Memory B cell (primary cell): ENCODE measurements at places on chromosomes 16 and 17.

DNA sequence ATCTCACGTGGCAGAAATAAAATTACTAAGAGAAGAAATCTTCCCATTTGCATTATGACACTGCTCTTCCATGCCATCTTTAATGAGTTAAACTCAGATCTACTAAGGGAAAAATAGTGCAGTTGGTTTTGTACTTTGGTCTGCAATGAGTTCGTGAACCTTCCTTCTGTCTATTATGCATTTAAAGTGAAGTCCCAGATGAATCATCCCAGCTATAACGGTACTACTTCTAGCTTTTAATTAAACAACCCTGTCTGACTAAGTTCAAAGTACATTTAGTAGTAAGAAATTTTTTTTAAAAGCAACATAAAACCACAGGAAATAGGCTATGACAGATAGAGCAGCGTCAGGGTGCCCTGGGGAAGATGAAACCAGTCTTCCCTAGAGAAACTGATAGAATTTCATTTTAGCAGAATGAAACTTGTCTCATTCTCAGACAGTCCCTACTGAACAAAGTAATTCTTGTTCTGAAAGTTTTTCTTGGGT is 1.8 kb downstream of the TMIGD1 start:
- no peaks in the 10 kb centered on the region for H3K36me3 ChIP-seq
- no peak overlapping the region for H3K27ac ChIP-seq
- DNase-seq, result no peak
- peaks cover 13% of the 10 kb centered on the region for H3K27me3 ChIP-seq
- peaks cover 10% of the 10 kb centered on the region for H3K4me1 ChIP-seq

- DNase-seq, result no peak
- no peaks in the 10 kb centered on the region for H3K36me3 ChIP-seq
- H3K27ac ChIP-seq, result no peak overlapping the region
Observed at GRCh38 chr16:66364117-66364958, 2.2 kb upstream of the CDH5 start.

- no peak for DNase-seq
- peak overlapping the region; percentile 97 for H3K4me3 ChIP-seq
- no peaks in the 10 kb centered on the region for H3K27me3 ChIP-seq
Observed at GRCh38 chr16:23452221-23452571, 793 bp downstream of the COG7 start.

- no peak overlapping the region for H3K27ac ChIP-seq
- no peaks in the 10 kb centered on the region for H3K36me3 ChIP-seq
- no peaks in the 10 kb centered on the region for H3K27me3 ChIP-seq
- H3K4me3 ChIP-seq, result no peak overlapping the region
Observed at GRCh38 chr16:52562770-52563169, 15.8 kb upstream of the TOX3 start.

GRCh38 chr16:56506941-56507340 is 12.9 kb downstream of the BBS2 start:
- H3K4me3 ChIP-seq, result no peak overlapping the region
- H3K27ac ChIP-seq, result no peak overlapping the region
- H3K4me1 ChIP-seq, result no peaks in the 10 kb centered on the region
- DNase-seq, result no peak
- H3K27me3 ChIP-seq, result no peaks in the 10 kb centered on the region

- peaks cover 7% of the 10 kb centered on the region for H3K36me3 ChIP-seq
- DNase-seq, result peak; percentile 79
- peak overlapping the region; percentile 41 for H3K27ac ChIP-seq
- H3K4me1 ChIP-seq, result peaks cover 5% of the 10 kb centered on the region
- H3K4me3 ChIP-seq, result no peak overlapping the region
- H3K27me3 ChIP-seq, result no peaks in the 10 kb centered on the region
Observed at GRCh38 chr17:29778956-29779811, 150.8 kb downstream of the SSH2 start.

DNA sequence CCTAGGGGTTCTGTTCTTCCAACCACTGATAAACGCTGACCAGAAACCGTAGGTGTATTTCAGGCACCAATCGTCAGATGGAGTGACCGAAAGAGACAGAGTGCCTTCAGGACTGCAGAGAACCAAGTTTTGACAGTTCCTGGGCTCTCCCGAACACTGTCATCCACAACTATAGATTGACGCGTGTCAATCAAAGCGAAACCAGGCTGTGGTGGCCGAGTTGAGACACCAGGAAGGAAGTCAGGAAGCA is 11.9 kb upstream of the AURKB start:
- H3K27me3 ChIP-seq, result no peaks in the 10 kb centered on the region
- H3K4me3 ChIP-seq, result peak overlapping the region; percentile 94
- H3K27ac ChIP-seq, result peak overlapping the region; percentile 100
- DNase-seq, result no peak
- H3K4me1 ChIP-seq, result peaks cover 49% of the 10 kb centered on the region
- H3K36me3 ChIP-seq, result peaks cover 11% of the 10 kb centered on the region

GRCh38 chr17:68596411-68596945 is 4.7 kb downstream of the FAM20A start:
- H3K4me1 ChIP-seq, result peaks cover 4% of the 10 kb centered on the region
- DNase-seq, result no peak
- no peak overlapping the region for H3K27ac ChIP-seq
- no peak overlapping the region for H3K4me3 ChIP-seq
- peaks cover 27% of the 10 kb centered on the region for H3K27me3 ChIP-seq
- no peaks in the 10 kb centered on the region for H3K36me3 ChIP-seq

DNA sequence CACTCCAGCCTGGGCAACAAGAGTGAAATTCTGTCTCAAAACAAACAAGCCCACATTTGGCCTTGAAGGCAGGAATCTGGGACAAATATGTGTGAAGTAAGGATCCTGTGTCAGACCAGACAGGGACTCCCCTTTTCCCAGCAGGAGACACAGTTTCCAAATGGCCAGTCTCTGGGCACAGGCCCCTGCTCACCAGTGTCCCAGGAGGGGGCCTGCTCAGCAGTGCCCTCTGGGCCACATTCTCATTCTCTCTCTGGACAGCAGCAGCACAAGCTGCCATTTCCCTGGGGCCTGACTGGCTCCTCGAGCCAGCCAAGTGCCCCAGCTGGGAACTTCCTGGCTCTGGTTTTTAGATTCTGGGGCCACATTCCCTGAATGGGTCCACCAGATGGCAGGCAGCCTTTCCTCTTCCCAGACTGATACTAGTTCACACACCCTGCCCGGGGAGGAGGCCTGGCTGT is 11.7 kb upstream of the MNT start:
- H3K4me3 ChIP-seq, result no peak overlapping the region
- H3K27ac ChIP-seq, result no peak overlapping the region
- DNase-seq, result no peak
- H3K4me1 ChIP-seq, result peaks cover 2% of the 10 kb centered on the region

DNA sequence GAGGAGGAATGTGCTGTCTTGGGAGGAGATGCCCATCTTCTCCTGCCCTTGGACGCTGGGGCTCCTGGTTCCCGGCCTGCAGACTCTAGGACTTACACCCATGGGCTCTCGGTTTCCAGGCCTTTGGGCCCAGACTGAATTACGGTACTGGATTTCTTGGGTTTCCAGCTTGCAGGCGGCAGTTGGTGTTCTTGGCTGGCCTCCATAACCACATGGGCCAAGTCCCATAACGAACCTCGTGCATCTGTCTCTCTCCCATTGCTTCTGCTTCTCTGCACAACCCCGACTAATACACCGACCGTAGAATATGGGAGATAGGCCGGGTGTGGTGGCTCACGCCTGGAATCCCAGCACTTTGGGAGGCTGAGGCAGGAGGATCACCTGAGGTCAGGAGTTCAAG is 162.6 kb downstream of the SDK2 start:
- no peak overlapping the region for H3K27ac ChIP-seq
- peaks cover 1% of the 10 kb centered on the region for H3K27me3 ChIP-seq
- peaks cover 25% of the 10 kb centered on the region for H3K4me1 ChIP-seq
- H3K4me3 ChIP-seq, result no peak overlapping the region
- peaks cover 19% of the 10 kb centered on the region for H3K36me3 ChIP-seq

DNA sequence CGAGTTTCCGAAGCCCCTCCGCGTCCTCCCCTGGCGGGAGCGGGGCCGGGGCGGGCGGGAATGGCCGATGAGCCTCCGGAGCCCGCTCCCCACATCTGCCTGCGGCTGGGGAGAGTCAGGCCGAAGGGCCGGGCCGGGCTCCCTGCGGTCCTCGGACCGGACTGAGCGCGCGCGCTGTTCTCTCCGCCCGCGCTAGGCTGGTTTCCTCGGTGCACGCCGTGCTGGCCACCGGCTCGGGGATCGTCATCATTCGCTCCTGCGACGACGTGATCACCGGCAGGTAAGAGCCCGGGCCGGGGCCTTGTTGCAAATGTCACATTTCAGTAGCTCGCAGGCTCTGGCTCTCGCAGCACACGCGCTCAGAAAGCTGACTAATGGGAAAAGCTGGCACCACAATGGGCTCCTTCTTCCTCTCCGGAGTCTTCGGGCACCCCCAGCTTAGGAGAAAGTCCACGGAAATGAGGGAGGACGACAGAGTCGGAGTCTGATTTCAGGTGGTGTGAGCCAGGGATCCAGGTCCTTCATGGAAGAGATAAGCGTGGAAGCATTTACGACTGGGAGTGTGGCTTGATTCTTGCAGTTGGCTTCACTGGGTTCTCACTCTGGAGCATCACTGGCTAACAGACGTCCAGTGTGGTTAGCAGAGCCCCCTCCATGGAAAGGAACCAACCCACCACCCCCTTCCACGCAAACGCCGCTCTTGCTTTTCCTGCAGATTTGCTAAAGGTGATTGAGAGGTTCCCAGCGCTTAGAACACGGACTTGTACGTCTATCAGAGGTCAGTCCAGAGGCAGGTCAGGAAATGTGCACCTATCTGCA is 715 bp downstream of the TLCD3A start:
- peaks cover 4% of the 10 kb centered on the region for H3K4me1 ChIP-seq
- peak overlapping the region; percentile 87 for H3K4me3 ChIP-seq
- H3K27me3 ChIP-seq, result no peaks in the 10 kb centered on the region
- no peak for DNase-seq

GRCh38 chr17:2396568-2397246 is 4.2 kb downstream of the MNT start:
- H3K27me3 ChIP-seq, result no peaks in the 10 kb centered on the region
- H3K36me3 ChIP-seq, result no peaks in the 10 kb centered on the region
- peaks cover 46% of the 10 kb centered on the region for H3K4me1 ChIP-seq
- peak overlapping the region; percentile 64 for H3K4me3 ChIP-seq

DNA sequence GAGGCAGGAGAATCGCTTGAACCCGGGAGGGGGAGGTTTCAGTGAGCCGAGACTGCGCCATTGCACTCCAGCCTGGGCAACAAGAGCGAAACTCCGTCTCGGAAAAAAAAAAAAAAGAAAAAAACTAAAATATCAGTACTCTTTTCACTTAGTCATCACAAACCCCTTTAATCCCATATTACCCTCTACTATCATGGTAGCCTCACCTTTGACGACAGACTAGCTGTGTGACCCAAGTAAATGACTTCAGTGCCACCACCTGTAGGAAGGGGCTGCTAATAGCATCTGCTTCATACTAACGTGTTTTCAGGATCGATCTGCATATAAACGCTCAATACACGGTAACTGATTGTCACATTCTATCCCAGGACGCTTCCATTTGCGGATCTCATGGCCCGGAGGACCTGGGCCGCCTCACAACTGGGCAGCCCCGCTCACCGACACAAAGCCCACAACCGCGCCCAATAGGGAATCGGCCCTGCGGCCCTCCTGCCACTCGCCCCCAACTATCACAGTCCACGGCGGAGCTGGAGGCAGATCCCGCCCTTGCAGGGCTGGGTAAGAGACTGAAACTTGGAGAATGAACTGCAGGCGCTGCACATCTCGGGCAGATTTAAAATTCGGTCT is 1.1 kb upstream of the ZNF263 start:
- peaks cover 20% of the 10 kb centered on the region for H3K36me3 ChIP-seq
- H3K4me3 ChIP-seq, result peak overlapping the region; percentile 94
- H3K4me1 ChIP-seq, result peaks cover 18% of the 10 kb centered on the region
- H3K27ac ChIP-seq, result peak overlapping the region; percentile 93
- DNase-seq, result no peak

- no peaks in the 10 kb centered on the region for H3K4me1 ChIP-seq
- no peak overlapping the region for H3K27ac ChIP-seq
- no peak overlapping the region for H3K4me3 ChIP-seq
- DNase-seq, result no peak
- H3K27me3 ChIP-seq, result peaks cover 18% of the 10 kb centered on the region
- H3K36me3 ChIP-seq, result peaks cover 2% of the 10 kb centered on the region
Observed at GRCh38 chr17:43808076-43808475, 24.9 kb downstream of the MPP3 start.

GRCh38 chr17:12605222-12605621 is 60.5 kb upstream of the MYOCD start:
- no peak for DNase-seq
- H3K27ac ChIP-seq, result no peak overlapping the region
- H3K36me3 ChIP-seq, result no peaks in the 10 kb centered on the region
- H3K4me1 ChIP-seq, result peaks cover 2% of the 10 kb centered on the region

DNA sequence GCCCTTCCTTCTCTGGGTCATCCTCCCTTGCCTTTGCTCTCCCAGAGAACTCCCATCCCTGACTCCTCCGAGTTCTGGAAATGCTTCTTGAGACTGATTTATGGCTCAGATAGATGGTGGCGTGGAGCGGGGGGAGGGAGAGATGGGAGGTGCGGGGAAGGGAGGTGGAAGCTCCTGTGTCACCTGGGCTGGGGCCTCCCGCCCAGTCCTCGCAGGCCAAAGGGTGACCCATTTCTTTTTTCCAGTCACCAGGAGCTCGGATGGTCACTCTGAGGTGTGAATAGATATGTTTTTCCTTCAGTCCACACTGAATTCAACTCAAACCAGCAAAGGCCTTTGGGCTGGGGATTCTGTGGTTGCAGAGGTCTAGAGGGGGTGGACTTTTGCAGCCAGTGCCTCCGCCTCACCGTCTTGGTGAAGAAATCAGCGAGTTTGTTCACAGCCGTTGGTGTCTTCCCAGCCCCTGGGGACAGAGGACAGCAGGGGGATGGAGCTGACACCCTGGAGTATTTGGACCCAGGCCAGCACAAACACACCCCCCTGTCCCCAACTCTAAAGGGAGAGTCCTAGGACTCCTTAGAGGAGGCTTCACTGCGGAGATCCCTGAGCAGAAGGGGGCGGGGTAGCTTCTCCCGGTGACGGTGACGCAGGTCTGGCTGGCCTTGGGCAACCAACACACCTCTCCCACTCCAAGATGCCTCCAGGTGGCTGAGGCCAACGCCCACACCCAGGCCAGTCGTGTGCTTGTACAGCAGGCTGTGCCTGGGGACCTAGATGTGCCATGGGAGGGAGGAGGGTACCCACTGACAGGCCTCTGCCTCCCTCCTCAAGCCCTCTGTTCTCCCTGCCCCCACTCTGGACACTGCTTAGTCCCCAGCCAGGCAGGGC is 80.6 kb downstream of the AMFR start:
- no peak overlapping the region for H3K27ac ChIP-seq
- H3K4me3 ChIP-seq, result no peak overlapping the region
- DNase-seq, result no peak
- no peaks in the 10 kb centered on the region for H3K27me3 ChIP-seq
- no peaks in the 10 kb centered on the region for H3K36me3 ChIP-seq

- peaks cover 2% of the 10 kb centered on the region for H3K4me1 ChIP-seq
- H3K27me3 ChIP-seq, result no peaks in the 10 kb centered on the region
- no peak for DNase-seq
- peak overlapping the region; percentile 21 for H3K27ac ChIP-seq
- peaks cover 11% of the 10 kb centered on the region for H3K36me3 ChIP-seq
Observed at GRCh38 chr17:3870871-3871306, 22.0 kb downstream of the CAMKK1 start.

GRCh38 chr17:60345233-60345632 is 46.7 kb downstream of the USP32 start:
- H3K27ac ChIP-seq, result no peak overlapping the region
- H3K4me1 ChIP-seq, result peaks cover 3% of the 10 kb centered on the region
